ENCODE measurements at places on chromosomes 2 and 18.

GRCh38 chr2:51379997-51380396, 348.1 kb upstream of the NRXN1 start:
- DNase-seq: no peak

DNA sequence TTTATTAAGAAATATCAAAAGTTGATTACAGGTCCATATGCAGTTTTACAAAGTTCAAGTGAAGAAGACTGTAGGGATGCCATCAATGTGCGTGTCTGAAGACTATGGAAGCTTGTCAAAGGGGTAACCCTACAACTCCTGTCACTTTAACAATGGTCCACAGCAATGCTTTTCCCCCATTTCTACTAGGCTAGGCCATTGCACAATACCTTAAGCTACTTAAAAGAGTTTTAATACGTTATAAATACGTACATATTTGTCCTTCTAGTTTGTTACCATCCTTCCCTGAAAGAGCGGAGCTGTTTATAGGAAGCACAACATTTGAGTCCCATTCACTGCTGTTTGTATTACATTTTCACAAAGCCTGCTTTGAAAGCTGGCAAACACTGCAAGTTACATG, 26.7 kb downstream of the CNRIP1 start:
- no peak for DNase-seq

- no peak for DNase-seq
These were observed 88.3 kb downstream of the KCNS3 start for GRCh38 chr2:17966798-17967197.

DNA sequence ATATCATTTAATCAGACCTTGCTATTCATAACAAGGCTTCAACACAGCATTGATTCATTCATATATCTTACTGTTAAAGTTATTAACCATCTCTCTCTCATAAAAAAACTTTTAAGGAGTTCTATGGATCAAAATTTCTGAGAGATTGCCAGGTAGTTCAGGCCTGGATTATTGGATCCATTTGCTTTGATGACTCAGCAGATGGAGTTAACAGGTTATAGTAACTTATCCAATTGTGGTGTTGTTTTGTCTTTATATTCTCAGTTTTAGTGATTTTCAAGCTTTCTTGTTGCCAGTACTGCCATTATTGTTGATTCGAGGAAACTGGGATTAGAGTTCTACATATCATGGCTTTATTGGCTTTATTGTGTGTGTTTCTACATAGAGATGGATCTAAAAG, 195.7 kb upstream of the MMADHC start:
- no peak for DNase-seq

GRCh38 chr2:219614076-219614860, 13.2 kb upstream of the SLC4A3 start:
- no peak for DNase-seq

GRCh38 chr2:9205963-9206948, at the start of gene ASAP2:
ASAP2 (plus strand) TSS chr2:9206812; CDS start chr2:9207105, 293 bp downstream.
- DNase-seq: peak; percentile 66

DNA sequence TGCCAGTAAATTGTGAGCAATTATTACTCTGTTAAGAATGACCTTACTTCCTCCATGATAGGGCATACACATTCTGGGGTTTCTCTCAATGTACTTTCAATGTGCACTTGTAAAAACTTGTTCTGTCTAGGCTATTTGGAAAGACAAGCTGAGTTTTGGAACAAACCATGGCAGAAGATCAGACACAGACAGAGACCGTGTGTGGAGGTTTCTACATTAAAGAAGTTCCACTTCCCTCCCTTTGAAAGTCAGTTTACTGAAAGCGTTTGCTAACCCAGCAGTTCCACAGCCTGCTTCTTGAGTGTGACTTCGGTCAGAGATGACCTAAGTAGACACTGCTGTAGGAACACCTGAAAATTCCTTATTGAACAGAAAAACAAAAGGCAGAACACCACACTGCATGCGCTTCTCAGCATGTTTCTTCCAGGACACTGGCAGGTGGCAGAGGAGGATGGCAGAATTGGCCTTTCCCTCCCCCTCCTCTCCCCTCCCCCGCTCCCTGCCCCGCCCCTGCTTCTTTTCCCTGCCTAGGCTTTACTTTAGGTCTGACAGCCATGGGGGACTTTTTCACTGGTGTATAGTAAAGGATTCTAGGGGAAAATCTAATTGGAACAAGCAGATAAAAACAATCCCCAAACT, 109.8 kb downstream of the NOL10 start:
- no peak for DNase-seq

DNA sequence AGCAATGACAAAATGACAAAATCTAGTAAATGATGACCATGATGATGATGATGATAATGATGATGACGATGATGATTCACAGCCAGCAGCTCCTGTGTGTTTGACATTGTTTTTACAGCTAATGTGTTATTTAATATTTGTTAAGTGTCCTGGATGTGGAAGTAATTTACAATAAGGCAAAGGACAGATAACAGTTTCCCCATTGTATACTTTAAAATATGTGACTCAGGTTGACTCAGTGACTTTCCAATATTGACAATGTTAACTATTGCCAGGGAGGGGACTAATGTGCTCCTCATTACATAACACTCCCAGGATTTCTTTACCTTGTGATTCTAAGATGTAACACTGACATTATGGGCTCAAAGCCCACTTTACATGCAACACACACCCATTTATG, 602.2 kb downstream of the FBXO15 start:
- no peak for DNase-seq

DNA sequence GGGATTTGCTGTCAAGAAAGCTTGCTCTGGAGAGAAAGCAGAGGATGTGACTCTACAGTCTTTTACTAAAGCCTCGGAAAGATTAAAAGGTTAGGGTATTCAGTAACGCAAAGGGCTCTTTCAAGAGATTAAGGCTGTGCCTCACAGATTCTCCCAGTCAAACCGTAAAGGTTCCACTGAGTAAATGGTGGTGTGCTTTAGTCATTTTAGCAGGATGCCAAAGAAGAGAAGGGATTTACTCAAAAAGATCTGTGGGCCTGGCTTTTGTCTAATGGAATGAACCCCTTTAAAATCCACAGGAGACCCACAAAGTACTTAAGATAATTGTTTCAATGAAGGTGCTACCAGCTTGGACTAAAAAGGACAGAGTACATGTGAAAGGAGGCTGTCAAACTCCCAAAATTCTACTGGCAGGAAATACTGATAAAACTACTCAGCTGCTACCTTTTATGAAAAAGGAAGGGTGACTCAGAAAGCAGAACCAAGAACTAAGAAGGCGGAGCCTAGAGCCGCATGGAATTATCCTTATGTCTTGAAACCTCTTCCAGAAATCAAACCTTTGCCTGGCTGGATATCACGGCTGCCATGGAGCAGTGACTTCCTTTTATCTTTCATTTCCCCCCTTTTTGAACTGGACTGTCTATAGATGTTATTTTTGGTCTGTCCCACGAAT, 670.2 kb upstream of the ZEB2 start:
- peak; percentile 32 for DNase-seq

GRCh38 chr18:13382954-13383827, 164.6 kb downstream of the LDLRAD4 start:
- DNase-seq: no peak

GRCh38 chr2:64999754-65000153, 10.6 kb downstream of the SLC1A4 start:
- no peak for DNase-seq

DNA sequence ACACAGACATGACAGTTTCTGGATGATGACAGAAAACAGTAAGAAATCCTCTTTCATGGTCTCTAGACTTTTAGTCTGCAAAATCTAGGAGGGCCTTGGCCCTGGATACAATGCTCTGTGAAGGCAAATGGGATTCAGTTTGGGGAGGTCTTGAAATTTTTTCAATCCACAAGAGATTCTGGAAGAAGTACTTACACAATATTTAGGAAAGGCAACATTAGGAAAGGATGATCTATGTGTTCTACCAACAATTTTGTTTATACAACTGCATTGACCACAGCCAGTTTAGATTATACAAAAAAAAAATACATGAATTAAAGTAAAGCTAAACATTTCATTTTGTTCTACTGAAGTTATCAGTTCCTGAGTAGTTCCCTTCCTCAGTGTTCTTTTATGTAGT, 208.0 kb downstream of the SRBD1 start:
- no peak for DNase-seq

DNA sequence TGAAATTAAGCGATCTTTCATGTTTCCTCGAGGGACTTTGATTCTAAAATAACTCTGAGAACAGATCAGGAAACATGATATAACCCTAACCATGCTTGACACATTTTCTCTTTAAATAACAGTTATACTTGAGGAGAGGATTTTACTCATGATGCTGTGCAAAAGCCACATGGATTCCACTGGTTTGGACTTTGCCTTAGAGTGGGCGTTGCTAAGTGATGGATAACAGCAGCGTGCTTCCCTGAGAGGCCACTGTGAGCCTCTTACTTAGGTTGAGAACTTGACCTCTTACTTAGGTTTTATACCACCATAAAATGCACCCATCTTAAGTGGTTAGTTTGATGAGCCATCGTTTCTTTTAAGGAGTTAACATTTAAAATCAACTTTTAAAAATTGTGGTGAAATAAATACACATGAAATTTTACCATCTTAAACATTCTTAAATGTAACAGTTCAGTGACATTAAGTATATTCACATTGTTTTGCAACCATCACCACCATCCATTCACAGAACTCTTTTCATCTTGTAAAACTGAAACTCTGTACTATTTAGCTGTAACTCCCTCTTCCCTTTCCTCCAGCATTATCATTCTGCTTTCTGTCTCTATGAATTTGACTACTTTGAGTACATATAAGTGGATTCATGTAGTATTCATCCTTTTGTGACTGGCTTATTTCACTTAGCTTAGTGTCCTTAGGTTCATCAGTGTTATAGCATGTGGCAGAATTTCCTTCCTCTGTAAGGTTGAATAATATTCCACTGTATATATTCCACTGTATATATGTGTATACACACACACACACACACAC, 22.6 kb downstream of the ANXA4 start:
- DNase-seq: no peak

DNA sequence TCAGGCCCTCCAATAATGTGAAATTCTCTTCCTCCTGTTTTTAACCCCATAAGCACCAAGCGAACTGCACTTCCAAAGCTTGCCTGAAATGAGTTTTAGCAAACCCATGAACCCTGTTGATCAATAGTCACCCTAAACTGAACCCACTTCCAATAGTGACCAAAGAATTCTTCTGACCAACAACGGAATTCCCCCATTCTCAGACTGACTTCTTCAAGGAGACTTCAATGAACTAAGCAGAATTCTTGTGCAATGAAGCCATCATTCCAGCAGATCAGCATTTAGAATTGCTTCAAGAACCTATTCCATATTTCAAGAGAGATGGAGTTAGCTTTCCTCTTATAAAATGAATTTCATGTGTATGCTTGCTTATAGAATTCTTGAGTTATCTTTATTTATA, 176.9 kb upstream of the FN1 start:
- DNase-seq: peak; percentile 43

DNA sequence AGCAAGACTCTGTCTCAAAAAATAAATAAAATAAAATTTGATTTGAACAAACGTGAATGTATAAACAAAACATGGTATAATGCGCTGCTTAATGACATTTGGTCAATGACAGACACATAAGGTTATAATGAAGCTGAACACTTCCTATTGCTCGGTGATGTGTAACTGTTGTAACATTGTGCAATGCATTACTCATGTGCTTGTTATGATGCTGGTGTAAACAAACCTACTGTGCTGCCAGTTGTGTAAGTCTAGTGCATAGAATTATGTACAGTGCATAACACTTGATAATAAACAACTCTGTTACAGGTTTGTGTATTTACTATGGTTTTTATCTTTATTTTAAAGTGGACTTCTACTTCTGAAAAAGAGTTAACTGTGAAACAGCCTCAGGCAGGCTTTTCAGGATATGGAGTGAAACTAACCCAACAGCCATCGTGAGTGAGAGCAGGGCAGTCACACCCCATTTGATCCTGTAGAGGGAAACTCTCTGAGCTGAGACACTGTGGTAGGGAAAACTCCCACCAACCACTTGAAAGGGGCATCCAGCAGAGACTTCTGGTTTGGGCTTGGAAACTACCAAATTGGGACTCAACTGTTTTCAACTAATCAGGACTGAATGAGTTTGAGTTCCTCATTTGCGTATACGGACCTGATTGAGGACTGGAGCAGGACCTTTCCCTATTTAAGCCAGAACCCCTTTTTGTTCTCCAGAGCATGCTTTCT, 8.7 kb upstream of the RPRD1A start:
- DNase-seq: peak; percentile 80

GRCh38 chr18:44724105-44724778, 43.6 kb downstream of the SETBP1 start:
- peak; percentile 55 for DNase-seq

DNA sequence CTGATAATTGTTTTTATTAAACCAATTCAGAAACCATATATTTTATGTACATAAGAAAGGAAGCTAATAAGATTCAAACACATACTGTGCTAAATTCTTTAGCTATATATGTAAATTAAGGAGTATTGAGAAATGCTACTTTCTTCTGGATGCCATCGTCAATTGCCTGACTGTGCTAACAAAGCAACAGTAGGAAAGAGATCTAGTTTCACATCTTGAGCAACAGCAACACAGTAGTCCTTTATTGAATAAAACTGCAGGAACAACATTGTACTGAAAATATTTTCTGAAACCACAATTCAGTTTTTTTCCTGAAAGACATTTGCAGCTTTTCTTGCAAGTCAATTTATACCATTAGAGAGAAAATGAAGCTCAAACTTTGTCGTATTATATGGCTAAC, 1404.9 kb upstream of the SLC39A10 start:
- DNase-seq: no peak

GRCh38 chr2:136305517-136306192, 187.7 kb upstream of the CXCR4 start:
- no peak for DNase-seq

DNA sequence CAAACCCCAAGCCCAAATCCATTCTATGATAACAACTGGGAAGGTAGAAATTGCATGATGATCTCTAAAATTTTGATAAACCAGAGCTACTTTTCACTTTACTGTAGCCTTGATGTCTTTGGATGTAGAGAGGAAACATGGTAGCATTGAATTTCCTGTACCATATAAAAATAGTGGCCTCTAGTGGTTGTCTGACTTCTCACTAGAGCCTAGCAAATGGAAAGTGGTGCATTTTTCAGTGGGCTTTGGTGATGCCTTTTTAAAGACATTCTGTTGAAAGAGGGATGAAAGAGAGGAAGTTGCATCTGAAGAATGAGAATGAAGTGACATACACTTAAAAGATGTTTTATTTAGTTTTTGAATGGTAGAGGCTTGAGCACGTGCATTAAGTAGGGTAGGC, 662.2 kb downstream of the XIRP2 start:
- no peak for DNase-seq

DNA sequence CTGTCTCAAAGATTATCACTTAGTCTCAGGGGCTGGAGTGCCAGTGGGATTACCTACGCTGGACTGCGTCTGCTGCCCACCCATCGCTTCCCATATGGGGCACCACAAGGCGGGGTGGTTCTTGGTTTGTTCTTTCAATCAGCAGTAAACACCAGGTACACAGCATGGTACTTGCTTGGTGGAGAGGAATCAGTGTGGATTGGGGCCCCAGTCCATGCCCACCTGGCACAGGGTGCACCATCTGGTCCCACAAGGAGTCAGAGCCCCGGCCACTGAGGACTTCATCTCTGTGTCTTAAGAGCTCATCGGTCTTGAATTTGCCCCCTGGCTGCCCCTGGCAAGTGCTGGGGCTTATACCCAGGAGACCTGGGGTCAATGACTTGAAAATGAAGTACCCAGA, 96.2 kb downstream of the GLI2 start:
- DNase-seq: no peak
